ENCODE measurements at places on chromosomes 12 and 14.

DNA sequence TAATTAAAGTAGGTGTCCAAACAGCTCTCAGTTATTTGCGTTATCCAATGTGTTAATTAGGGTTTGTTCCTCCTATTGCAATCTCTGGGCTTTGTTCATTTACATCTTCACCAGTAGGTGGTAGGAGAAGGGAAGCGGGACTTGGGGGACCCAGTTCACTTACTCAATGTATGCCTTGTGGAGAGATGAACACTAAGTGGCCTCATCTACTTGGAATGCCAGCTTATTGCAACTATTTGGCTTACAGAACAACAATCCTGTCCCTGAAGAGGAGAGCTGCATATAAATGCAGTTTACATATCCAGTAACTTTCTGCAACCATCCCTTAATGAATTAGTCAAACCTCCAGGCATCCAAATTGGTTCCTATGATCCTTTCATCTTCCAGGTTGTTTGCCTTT lies 417.1 kb upstream of the CCDC196 start:
- DNase-seq, result no peak

DNA sequence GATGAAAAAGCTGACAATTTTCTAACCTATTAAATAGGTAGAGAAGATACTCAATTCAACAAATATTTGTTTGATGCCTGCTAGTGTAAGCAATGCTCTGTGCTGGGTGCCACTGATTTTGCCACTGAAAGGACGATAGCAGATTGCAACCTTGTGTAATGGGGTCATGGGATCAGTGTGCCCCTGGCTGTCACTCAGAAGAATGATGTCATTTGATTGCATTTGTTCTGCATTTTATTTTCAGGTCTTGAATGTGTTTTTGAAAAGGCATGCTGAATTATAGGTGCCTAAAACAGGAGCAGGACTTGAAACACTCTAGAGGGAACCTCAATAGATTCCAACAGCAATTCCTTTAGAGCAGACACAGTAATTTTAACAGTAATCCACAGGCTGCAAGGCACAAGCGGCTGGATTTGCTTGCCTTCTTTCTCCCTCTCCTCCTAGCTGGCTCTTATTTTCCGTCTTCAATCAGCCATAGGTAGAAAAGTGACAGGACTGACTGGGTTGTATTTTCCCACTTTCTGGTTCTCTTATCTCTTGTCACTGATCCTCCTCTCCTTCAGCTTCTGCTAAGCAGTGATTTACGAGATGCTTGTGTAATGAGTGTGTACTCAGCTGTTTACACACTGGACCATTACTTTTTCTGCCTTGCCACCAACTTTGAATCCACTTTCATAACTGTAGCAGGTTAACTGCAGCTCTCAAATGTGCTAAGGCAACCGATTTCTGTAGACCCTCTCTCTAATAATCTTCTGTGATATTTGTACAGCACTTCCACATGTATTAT lies 4.1 kb downstream of the PLXNC1 start:
- DNase-seq, result no peak

DNA sequence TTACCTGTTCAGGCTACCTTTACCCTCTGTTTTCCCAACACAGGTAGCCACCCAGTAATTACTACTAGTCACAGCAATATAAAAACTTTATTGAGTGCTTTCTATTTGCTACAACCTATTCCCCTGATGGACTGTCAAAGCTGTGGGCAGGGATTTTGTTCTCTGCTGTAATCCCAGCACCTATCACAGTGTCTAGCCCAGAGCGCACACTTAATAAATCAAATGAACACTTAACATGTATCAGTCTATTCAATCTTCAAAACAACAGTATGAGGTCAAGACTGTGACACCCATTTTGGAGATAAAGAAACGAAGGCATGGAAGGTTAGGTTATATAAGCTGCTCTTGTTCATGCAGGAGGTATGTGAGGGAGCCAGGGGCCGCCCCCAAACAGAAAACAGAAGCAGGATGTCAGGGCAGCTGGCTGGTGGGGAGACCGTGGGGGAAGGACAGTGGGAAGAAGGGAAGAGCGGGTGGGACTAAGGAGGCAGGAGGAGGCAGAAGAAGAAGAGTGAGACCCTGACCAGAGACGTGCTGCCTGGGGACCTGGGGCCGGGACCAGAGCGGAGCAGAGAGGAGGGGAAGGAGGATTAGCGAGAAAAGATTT lies 1.7 kb downstream of the TNFRSF1A start:
- peak; percentile 54 for DNase-seq

- DNase-seq, result no peak
Observed at GRCh38 chr12:95805864-95806671, 15.5 kb upstream of the NTN4 start.

GRCh38 chr14:35394326-35395013 lies 10.1 kb downstream of the NFKBIA start:
- no peak for DNase-seq

DNA sequence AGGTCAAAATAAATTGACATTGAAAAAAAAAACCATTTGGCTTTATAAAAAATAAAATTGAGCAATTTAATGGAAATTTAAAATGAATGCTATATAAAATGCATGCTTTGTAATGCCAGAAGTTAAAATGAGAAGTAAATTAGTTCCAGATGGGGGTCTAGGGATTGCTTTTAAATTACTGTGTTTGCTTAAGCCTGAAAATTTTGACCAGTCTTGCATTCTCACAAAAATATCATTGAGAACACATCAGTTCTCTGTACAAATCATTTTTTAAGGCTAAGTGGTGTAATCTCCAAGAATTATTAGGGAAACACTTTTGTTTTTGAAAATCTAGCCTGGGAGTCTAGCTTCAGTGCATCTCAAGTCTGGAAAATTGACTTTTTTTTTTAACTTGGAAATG lies 90.7 kb downstream of the RERG start:
- no peak for DNase-seq

GRCh38 chr12:64976131-64976530 lies 145.0 kb downstream of the WIF1 start:
- DNase-seq, result no peak

DNA sequence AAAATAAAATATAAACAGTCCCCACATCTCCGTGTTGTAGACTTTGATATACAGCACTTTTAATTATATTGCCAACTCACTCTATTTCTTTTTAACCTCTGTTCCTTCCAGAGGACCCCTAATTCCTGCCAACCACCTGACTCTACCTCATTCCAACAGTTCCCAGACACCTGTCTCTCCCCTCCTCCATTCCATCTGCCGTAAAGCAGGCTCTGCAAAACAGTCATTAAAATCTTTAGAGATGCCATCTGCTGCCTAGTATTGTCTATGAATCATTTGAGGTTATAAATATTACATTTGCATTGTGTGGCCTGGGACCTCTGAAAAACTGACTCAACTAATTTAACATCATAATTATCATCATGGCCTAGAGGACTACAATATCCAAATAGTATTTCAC lies 148.8 kb upstream of the DCN start:
- no peak for DNase-seq

- no peak for DNase-seq
Observed at GRCh38 chr12:47863985-47864384, 40.8 kb downstream of the VDR start.

DNA sequence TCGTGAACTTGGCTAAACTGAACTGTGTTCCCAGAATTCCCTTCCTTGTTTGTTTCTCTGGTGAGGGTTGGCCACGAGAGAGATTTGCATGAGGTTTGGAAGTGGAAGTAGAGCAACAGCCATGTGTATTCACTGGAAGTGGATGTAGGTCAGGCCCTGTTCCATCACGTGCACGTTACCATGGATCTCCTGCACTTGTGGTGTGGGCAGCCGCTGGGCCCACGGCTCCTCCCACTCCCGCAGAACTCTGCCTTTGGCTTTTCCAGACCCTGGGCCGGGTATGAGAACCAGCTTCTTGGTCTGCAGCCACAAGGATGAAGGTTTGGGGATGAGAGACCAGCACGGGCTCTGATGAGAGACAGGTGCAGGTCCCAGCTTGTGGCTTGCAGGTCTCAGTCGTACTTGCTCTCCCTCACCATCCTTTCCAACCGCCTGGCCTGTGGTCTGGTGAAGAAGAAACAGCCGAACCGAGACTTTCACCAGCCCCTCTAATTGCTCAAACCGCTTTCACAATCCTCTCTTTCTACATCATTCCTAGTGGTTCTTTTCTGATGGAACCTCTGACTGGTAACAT lies 94.9 kb downstream of the DUSP16 start:
- DNase-seq, result no peak

GRCh38 chr12:14307004-14307403 lies 58.5 kb upstream of the ATF7IP start:
- DNase-seq, result no peak

DNA sequence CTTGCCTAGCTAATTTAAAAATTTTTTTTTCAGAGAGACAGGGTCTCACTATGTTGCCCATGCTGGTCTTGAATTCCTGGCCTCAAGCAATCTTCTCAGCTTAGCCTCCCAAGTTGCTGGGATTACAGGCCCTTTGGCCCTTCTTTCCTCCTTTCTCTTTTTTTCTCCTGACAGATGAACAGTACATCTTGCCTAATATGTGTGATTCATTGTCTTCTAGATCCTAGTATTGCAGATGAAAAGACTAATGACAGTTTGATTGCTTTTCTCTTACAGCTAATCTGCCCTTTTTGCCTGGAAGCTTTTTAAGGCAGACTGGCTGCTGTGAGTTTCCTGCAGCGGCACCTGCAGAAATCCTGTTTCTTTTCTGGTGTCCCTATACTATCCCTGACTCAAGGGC lies 12.0 kb downstream of the DEPDC4 start:
- DNase-seq, result no peak

- no peak for DNase-seq
Observed at GRCh38 chr12:71876137-71876799, 36.7 kb downstream of the TBC1D15 start.

- DNase-seq, result peak; percentile 17
Observed at GRCh38 chr14:105857826-105858675, 331.7 kb downstream of the TMEM121 start.

- DNase-seq, result no peak
Observed at GRCh38 chr14:36585100-36585499, 2.7 kb upstream of the NKX2-8 start.

DNA sequence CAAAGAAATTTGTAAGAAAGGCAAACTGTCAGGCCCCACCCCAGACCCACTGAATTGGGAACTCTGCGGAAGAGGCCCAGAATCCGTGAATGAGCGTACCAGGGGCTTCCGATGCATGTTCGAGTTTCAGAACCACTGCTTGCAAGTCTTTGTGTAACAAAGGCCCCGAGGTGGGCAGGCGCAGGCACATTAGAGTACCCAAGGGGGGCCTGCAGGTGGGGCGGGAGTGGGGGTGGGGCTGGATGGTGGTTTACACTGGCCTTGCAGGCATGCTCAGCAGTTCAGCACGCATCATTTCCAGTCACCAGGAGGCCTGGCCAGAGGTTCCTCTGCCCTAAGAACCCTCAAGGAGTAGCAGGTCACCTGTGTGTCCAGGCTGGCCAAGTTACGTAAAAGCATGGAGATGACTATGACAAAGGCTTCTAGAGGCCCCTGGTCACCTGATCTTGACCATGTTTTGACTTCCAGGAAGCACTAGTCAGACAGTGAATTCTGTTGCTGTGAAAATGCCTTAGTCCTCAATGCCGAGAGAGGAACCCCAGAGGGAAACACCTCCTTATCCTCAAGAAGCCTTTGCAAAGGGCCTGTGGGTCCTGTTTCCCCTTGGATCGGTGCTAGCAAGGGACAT lies 33.2 kb upstream of the IRF2BPL start:
- DNase-seq, result no peak

DNA sequence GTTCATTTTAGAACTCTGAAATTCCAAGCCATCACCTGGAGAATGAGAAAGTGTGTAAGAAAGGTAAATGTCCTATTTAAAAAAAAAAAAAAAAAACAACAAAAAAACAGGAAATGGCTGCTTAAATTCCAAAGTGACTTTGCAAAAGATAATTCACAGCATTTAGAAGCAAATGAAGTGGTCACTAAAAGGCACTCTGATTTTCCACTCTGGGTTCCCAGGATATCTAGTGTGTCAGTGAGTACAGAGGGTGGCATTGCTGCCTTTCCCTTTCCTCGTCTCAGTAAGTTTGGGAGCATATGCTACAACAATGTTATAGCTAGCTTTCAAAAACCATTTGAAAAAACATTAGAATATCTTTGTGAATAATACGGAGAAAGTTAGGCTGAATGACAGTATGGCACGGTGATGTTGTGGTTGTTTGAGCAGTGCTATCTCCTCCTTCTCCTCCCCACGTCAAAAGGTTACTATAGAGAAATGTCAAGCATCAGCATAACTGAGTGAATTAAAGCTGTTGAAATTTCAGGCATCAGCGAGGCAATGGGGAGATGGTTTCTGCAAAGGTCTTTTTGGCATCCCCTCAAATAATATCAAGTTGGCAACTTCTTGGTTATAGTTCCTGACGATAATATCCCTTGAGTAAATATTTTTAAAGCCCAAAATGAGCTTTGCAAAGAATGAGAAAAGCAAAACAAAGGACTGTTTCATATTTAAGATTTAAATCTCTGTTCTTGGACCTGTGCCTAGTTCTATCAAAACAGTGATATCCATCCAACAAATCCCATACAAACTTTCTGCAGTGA lies 164.5 kb upstream of the E2F7 start:
- no peak for DNase-seq

DNA sequence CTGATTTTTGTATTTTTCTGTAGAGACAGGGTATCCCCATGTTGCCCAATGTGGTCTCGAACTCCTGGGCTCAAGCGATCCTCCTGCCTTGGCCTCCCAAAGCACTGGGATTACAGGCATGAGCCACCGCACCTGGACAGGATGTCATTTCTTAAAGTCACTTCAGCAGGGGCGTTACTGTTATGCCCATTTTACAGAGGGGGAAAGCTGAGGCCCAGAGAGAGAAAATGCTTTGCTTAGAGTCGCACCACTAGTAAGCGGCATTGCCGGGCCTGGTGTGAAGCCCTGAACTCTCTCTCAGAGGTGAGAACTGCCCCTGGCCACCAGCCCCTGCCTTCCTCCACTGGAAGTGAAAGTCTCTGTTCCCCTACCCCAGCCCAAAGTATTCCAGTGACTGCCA lies 207.0 kb downstream of the PHETA1 start:
- no peak for DNase-seq

- no peak for DNase-seq
Observed at GRCh38 chr12:113825705-113826104, 140.4 kb downstream of the RBM19 start.

- DNase-seq, result no peak
Observed at GRCh38 chr14:73241481-73242165, 4.3 kb downstream of the PAPLN start.

GRCh38 chr12:15808250-15808649 lies 19.1 kb upstream of the EPS8 start:
- DNase-seq, result no peak

DNA sequence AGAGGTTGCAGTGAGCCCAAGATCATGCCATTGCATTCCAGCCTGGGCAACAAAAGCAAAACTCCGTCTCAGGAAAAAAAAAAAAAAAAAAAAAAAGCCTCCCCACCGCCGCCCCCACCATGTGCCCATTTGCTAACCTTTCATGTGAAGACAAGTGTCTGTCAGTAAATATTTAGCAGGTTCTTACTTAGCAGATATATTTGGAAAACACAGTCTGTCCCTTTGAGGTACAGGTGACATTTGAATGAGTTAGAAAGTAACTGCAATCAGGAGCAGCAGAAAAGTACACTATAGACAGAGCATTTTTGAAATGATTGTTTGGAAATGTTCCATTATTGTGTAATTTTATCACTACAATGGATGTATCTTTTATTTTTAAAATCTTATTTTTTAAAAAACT lies 119.7 kb downstream of the FGD4 start:
- no peak for DNase-seq

Data from DND-41 (cell line).